ENCODE measurements at places on chromosomes 4 and X.

DNA sequence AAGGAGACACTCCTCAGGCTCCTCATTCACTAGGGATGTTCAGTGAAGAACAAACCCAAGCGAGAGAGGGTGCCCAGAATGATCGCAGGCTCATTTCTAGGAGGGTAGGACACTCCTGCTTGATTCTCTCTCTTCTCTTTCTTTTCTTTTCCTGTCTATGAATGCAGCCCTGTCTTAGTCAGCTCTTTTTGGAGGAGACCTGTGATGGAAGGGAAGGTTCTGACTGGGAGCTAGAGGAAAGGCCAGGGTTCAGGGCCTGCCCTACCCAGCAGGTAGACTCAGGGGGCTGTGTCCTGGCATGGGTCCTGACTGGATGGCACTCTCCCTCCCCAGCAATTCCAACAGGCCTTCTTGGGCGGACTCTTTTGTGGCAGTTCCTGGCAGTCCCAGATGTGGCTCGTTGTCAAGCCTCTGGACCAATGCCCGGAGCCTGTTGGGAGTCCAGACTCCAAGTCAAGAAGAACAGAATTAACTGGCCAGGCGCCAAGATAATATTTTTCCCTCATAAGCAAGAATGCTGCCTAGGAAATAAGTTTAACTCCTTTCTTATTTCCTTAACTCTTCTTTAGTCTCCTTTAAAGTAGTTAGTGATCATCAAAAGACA, 139.4 kb upstream of the SCML1 start:
- no peak for DNase-seq

DNA sequence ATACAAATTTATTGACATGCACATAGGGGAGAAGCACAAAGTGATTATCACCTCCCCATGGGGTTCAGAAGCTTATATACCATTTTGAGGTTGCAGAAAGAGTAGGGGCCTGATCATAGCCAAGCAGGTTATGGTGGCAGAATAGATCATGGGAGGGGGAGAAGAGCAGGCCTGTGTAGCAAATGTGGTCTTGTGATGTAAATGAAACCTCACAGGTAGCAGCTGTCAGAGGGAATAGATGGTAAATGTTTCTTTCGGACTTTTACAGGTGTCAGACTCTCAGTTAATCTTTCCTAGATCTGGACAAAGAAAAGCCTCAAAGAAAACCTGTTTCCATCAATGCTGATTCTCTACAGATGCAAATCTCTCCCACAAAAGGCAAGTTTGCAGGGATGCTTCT, 84.4 kb downstream of the CFAP299 start:
- DNase-seq: no peak

DNA sequence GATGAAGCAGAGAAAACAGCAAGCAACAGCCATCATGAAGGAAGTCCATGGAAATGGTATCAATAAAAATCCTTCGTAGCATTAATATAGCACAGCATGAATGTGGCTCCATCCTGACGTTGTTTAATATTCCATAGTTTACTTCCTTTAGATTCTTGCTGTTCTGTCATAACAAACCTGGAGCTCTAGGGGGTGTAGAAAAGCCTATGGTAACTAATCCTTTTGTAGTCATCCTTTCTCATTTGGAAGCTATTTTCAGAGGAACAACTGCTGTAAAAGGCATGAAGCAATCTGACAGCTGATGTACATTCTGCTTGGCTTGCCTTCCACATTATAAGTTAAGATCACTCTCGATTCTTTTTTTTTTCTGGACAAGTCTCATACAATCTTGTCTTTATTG, 914 bp downstream of the MYOZ2 start:
- no peak for DNase-seq

GRCh38 chr4:90099812-90100211, 27.4 kb upstream of the CCSER1 start:
- DNase-seq: no peak

- DNase-seq: no peak
Observed at GRCh38 chr4:178280362-178280761, 838.1 kb upstream of the AGA start.

- no peak for DNase-seq
Observed at GRCh38 chrX:6683353-6683752, 148.4 kb upstream of the VCX3A start.

- no peak for DNase-seq
Observed at GRCh38 chrX:1860936-1861594, 246.2 kb downstream of the ASMT start.

GRCh38 chrX:39551762-39552161, 546.0 kb downstream of the BCOR start:
- DNase-seq: no peak

GRCh38 chrX:20382518-20383297, 116.0 kb upstream of the RPS6KA3 start:
- DNase-seq: no peak

Data from fibroblast of skin of left quadriceps (primary cell).